ENCODE measurements at places on chromosomes 12 and 14.

DNA sequence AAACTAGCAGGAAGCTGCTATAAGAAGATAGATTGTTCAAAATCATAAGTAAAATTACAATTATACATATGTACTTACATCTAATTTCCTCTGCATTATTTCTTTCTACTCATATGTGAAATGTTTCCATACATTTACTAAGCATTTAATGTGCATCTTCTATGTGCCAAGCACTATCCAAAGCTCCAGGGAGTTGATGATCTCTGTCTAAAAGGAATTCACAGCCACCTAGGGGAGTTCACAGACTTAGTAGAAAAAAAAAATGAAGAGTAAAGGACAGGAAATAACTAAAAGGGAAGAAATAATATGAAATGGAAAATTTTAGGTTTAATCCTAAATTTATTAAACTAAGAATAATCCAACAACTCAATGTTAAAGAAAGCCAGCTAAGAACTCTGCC lies 91.7 kb downstream of the EFCAB11 start:
- DNase-seq = peak; percentile 73

DNA sequence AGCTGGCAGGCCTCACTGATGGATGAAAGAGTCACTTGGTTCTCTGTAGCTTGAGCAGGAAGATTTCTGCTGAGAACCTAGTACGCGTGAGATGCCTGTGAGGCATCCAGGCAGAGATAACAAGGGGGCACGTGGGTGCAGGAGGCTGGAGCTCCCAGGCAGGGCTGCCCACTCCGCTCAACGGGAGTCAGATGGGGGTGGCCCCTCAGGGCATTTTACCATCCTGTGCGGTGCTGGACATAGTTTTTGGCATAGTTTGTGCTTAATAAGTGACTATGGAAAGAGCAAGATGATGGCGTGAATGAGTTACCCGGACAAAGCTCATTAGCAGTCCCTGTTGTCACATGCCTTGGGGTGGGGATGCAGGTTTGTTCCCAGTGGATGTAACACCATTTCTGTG lies 182.8 kb downstream of the TSPAN9 start:
- DNase-seq = no peak

GRCh38 chr12:132695431-132695830 lies 8.0 kb downstream of the PXMP2 start:
- no peak for DNase-seq

GRCh38 chr12:11963841-11964471 lies 106.8 kb upstream of the BCL2L14 start:
- no peak for DNase-seq

DNA sequence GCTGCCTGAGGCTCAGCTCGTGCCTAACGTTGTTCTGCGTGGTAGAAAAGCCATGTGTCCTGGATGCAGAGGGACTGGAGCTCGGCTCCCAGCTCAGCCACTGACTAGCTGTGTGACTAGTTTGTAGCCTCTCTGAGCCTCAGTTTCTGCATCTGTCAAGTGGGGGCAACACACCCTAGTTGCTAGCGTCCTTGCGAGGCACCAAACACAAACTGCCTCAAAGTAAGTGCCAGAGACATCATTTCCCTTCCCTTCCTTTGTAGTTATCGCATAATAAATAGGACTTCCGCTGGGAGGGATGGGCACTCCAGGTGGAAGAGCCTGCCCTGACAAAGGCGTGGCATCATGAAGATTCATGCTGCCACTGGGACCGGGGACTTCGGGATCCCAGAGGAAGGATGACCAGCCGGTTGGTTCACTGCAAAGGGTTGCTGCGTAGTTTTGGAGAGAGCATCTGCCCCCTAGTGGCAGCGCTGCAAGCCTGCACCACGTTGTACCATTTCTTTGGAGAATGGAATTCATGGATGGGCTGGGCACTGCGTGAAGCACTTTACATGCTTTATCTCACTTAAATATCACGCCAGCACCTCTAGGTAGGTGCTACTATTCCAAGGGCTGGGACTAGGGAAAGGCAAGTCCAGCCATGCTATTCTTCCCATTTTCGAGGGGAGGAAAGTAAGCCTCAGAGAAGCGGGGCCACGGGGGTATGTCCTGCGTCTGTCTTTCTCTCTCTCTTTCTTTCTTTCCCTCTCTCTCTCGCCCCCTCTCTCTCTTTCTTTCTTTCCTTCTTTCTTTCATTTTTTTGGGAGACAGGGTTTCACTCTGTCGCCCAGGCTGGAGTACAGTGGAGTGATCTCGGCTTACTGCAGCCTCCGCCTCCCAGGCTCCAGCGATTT lies 4.6 kb downstream of the CCDC197 start:
- DNase-seq = peak; percentile 66

DNA sequence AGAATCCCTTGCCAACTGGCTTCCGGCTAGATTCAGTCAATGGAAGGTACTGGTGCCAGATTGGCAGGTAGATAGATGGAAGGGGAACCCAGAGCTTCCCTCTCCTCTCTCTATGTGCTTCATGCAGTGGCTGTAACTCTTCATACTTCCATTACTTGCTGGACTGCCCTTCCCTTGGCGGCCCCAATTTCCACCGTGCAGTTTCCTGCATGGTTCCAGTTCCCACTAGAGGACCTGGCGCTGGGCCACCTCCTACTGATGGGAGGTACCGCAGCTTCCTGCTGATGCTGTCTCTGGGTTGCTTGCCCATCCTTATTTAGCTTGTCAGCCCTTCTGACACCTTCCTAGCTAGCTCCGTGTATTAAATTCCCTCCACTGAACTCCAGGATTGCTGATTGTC lies 226.4 kb downstream of the ANO2 start:
- DNase-seq = no peak

DNA sequence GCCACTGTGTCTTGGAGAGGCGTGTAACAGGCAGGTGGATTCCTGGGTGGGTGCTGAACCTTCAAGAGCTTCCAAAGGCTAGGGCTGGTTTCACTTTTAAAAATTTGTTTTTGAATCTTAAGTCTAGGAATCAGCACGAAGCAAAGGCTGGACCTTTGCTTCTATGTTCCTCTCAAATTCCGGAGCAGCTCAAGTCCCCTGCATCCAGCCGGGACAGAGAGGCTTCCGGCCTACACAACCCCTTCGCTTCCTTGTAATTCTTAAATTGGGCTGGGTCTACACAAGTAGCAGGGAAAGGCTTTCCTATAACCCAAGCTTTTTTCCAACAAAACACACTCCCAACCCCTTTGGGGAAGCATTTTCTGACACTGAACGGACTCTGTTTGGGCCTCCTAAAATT lies 8.3 kb downstream of the HOXC12 start:
- no peak for DNase-seq

DNA sequence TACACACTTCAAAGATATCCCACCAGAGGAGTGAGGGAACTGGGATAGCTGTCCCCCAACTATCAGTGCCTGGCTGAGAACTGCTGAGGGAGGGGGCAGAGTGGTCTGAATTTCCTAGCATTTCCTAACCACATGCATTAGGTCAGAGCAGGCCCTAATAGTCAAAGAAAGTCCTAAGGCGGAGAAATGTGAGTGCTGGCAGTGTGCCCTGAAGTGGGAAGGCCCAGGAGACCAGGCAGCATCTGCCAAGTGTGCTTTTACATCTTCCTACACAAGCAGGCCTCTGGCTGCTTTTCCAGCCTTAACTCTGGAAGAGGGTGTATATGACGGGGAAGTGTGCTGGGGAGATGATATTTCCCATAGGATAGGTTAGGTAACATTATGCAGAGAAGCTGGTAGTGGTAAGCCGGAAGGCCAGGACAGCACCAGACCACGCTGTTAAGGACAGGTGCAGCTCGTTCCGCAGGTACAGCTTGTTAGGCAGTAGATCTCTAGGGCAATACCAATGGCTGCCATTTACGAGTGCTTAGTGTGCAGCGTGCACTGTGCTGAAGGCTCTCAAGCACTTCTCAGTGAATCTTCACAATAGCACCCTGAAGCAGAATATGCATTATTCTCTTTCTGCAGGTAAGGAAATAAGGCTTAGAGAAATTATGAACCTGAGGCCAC lies 9.1 kb upstream of the CCDC198 start:
- peak; percentile 17 for DNase-seq

GRCh38 chr14:37992499-37992898 lies 215.2 kb upstream of the SSTR1 start:
- no peak for DNase-seq

DNA sequence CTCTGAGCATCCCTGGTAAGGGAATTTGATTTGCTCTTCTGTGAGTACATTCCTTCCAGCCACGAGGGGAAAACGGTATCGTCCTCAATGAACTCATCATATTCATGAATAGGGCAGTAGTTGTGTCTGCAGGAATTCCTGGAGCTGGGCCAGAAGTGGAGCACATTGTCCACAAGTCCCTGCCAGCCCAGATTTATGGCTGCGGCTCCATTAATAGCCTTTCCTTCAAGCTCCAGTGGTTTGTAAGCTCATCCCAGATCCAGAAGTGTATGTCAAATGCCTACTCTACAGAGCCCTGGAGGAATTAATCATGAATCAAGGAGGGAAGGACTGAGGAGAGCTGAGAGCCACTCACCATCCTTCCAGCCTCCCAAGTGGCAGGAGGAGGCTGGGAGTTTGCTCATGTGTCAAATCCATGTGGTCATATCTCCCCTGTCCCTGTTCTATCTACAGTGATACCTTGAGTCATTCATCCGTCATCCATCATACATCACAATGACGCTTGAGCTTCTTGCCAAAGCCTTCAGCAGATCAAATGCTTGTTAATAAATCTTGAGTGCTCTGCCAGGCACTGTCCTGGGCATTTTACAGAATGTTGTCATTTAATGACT lies 65.5 kb downstream of the SVOP start:
- peak; percentile 27 for DNase-seq

DNA sequence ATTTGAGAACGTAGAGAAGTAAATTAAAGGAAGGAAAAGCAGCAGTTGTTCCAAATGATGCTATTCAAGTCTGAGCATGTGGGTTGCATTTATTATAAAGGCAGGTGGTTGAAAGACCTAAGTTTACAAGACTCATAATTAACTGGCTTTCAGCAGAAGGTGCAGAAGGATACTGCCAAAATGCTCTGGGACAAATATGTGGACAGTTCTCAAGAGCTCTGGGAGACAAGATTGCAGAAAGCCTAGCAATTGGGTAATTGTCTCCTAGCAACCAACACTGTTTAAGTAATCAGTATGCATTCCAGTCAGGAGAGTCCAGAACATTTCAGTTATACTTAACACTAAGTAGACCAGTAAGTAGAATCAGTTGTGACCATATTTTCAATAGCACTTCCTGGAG lies 131.5 kb downstream of the GPR135 start:
- DNase-seq = peak; percentile 88

GRCh38 chr14:76715101-76715500 lies 46.2 kb upstream of the VASH1 start:
- no peak for DNase-seq
